ENCODE measurements at places on chromosomes 3 and 15.
A peak's percentile ranks its signal among the peaks of the same experiment; 100 is the strongest.

DNA sequence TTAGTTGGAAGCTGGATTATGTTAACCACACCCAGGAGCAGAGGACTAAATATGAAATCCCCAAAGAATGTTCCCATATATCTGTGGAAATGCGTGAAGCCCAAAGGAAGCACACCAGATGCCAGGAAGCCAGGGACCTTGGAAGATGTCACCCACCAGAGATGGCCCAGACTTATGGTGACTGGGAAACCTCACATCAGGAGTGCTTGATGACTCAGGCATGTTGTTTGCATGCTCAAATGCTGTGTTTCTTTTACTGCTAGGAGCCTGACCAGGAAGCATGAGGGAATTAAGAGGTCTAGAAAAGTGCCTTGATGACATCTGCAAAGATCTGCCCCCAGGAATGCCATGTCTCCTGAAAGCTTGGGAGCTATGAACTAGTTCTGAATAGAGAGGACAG lies 109.0 kb upstream of the SLC2A2 start:
- no peak for DNase-seq

DNA sequence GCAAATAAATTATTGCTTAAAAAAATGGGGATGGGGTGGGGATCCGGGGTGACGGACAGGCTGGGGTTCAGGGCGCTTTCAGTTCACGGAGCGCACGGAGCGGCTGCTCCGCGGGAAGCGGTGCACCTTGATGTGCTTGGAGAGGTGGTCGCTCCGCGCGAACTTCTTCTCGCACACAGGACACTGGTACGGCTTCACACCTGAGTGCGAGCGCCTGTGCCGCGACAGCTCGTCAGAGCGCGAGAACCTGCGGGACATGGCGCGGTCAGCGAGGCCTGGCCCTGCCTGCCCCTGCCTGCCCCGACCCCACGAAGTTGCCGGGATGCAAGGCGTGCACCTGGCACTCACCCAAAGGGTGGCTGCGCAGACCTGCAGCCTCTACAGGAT lies 13.6 kb downstream of the KLF15 start:
- no peak for DNase-seq

GRCh38 chr15:64010719-64011118 lies 35.6 kb downstream of the DAPK2 start:
- DNase-seq, result peak; percentile 81

- no peak for DNase-seq
Observed at GRCh38 chr3:160343132-160343531, 55.9 kb downstream of the IFT80 start.

GRCh38 chr3:133706033-133706432 lies 40.2 kb upstream of the TF start:
- DNase-seq, result no peak

DNA sequence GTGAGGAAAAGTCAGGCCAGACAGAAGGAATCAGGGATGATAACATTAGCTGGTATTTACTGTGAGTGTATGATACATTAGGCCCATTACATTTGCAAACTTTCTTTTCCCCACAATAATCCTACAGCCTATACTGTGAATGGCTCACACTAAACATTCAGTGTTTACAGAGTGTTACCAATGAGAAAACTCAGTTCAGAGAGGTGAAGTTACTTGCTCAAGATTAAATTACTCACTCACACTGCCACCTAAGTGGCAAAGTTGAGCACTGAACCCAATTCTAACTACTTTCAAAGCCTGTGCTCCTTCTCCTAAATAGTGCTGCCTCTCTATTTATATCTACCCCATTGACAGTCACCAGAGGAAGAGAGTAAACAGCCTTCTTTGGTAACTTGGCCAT lies 8.5 kb downstream of the XPC start:
- no peak for DNase-seq

GRCh38 chr15:79494963-79495755 lies 63.0 kb downstream of the MINAR1 start:
- DNase-seq, result no peak

DNA sequence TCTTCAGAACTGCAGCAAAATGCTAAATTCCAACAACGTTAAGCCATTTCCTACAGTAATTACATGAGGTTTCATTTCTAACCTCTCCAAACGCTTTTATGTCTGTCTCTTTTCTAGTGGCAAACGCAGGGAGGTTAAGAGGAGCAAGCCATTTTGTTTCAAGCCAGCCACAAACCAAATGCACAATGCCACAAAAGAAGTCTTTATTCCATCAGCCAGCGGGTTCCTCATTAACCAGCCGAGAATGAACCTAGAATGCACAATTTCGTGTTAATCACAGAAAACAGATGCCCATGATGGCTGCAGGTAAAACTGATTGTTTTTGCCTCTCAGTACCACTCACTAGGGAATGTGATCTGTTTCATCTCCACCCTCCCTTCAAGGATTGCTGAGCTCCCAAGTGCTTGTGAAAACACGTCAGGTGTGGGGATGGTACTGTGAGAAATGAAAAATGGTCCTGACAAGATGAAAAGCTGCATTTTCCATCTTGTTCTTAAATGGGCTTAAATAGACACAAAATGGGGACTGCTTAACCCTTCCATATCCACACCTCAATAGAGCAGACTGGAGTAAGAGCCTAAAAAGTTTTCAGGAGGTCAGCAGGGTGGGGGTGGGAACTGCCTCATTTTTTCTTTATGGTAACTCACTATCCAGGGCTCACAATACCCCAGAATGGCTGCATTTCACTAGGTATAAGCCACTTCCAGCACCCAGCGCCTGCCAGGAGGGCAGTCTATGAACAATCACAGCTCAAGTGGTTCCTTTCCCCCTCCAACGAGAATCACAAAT lies 277.1 kb downstream of the MAGI1 start:
- DNase-seq, result no peak

DNA sequence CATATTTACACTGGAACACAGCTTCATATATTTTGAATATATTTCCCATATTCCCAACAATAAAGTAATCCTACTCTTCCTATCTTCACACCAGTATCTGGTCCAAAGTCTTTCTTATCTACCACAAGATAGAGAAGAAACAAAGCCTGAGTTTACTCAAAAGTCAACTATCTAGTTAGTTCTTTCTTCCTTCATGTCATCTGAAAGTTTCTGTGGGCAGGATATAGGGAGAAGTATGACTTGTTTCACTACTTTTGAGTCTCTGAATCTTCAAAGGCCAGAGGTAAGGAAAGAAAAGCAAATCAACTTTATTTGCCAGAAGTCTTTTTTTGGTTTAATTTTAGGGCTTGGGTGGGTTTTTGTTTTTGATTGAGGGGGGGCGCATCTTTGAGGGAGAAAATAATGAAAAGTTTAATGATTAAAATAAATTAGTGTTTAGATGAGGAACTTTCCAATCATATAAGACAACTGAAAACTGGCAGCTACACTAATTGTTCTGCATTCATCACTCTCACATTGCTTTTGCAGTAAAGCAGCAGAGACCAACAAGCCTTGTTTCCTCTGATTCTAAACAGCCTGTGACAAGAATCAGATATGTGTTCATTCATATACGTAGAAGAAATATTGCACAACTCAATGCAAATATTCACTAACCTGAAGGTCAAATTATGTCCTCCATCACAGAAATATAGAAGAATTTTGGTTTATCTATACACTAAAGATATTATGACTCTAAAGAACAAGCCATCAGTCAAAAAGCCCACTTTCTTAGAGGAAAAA lies 421.4 kb downstream of the SHQ1 start:
- DNase-seq, result no peak

DNA sequence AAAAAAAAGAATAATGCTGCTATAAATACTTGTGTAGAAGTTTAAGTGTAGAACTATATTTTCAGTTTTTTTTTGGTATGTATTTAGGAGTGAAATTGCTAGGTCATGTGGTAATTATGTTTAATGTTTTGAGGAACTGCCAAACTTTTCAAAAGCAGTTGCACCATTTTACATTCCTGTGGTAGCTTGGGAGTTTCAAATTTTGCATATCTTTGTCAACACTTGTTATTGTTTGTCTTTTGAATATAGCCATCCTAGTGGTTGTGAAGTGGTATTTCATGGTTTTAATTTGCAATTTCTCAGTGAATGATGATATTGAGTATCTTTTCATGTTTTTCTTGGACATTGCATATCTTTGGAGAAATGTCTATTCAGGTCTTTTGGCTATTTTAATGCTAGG lies 30.4 kb downstream of the SKIL start:
- DNase-seq, result no peak

DNA sequence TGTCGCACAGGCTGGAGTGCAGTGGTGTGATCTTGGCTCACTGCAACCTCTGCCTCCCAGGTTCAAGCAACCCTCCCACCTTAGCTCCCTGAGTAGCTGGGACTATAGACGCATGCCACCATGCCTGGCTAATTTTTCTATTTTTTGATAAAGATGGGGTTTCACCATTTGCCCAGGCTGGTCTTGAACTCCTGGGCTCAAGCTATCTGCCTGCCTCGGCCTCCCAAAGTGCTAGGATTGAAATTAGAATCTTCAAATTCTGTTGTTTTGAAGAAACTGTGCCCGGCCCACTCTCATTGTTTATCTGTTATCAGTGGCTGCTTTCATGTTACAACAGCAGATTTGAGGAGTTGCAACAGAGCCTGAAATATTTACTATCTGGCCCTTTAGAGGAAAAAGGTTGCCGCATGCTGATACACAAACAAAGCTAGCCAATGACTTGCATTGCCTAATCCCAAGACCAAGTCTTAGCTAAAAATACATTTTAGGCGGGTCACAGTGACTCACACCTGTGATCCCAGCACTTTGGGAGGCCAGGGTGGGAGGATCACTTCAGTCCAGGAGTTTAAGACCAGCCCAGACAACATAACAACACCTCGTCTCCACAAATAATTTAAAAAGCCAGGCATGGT lies 43.2 kb upstream of the PPP4R2 start:
- DNase-seq, result no peak

GRCh38 chr3:161081633-161082032 lies 23.5 kb downstream of the B3GALNT1 start:
- DNase-seq, result no peak
